ENCODE measurements at places on chromosomes 16 and 17.

- no peak for DNase-seq
Measured at GRCh38 chr16:85253084-85253941, 141.0 kb upstream of the CIBAR2 start.

DNA sequence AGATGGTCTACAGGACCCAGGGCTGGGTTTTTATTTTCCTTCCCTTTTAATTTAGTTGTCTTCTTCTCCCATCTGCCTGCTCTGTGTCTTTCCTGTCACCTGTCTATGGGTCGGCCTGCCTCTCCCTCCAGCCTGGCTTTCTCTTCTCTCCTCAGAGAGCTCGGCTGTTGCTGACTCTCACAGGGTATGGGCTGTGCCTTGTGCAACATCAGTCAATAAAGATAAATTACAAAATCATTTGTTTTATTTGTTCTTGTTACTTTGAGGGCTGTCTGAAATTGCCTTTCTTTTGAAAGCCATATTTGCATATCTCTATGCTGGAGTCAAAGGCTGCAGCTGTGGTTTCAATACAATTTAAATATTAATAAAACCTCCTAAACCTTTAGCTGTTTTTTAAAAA is 15.6 kb downstream of the RND2 start:
- no peak for DNase-seq

DNA sequence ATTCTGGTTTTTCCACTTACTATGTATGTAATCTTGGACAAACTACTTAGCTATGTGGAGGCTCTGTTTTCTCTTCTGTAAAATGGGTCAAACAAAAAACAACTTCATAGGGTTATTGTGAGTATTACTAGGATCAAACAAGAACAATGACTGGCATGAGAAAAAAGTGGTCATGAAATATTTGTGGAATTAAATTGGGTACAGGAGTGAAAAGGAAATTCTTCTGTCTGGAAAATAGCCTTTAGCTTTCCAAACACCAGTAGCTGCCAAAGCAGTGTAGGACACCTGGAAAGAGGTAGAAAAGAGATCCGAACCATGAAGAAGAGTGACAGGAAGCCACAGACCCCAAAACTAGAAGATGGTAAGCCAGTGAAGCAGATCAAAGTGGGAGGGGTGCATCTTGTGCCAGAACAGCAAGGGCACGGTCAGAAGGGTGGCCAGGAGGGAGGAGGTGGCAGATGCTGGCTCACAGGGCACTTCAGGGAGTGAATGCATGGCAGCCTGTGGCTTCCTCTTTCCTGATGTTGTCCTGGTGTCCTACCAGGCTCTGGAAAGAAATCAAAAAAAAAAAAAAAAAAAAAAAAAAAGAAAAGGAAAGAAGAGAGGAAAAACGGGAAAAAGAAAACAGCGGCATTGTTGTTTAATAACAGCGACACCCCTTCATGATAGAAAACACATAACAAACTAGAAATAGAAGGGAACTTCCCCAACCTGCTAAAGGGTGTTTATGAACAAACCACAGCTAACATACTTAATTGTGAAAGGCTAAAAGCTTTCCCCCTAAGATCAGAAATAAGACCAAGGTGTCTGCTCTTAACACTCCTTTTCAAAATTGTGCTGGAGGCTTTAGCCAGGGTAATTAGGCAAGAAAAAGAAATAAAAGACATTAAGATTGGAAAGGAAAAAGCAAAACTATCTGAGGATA is 67.9 kb downstream of the PCTP start:
- DNase-seq, result no peak

- DNase-seq, result no peak
Measured at GRCh38 chr17:16121915-16122314, 93.4 kb downstream of the NCOR1 start.

- no peak for DNase-seq
Measured at GRCh38 chr17:33667671-33668070, 374.6 kb upstream of the ASIC2 start.

DNA sequence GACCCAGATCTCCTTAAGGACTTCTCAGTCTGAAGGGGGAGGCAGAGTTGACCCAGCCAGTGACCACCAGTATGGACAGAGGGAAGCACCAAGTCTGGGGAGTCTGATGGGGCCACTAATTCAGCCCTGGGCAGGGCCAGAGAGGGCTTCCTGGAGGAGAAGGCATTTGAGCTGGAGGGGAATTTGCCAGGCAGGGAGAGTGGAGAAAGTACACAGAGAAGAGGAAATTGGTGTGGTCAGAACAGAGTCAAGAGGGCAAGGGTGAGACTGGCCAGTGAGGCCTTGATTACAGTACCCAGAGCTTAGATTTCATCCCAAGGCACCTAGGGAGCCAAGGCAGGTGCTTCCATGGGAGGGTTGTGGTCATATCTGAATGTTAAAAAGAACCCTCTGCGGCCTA is 36.3 kb downstream of the MYO15A start:
- DNase-seq, result no peak

DNA sequence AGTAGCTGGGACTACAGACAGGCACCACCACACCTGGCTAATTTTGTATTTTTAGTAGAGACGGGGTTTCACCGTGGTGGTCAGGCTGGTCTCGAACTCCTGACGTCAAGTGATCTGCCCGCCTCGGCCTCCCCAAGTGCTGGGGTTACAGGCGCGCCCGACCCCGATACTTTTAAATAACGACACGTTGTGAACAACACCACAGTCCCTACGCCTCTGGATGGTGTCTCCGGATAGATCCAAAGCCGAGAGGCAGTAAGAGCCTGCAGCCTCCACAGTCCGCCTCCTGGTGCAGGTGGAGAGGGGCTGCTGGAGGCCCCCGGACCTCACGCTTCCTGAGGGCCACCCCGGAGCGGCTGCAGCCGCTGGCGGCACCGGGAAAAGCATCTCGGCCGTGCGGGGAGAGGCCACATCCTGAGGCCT is 741 bp upstream of the TLCD3A start:
- no peak for DNase-seq

GRCh38 chr17:80971704-80972304 is 19.8 kb upstream of the CHMP6 start:
- DNase-seq, result no peak

- no peak for DNase-seq
Measured at GRCh38 chr16:87266846-87267245, 50.3 kb downstream of the C16orf95 start.

GRCh38 chr16:66996324-66996982 is 8.1 kb downstream of the CES4A start:
- no peak for DNase-seq

GRCh38 chr17:50047488-50048126 is 8.3 kb upstream of the ITGA3 start:
- DNase-seq, result no peak

- no peak for DNase-seq
Measured at GRCh38 chr16:75105306-75106061, 11.1 kb downstream of the LDHD start.
